NCI-H524 (cell line): ENCODE measurements at places on chromosomes 5 and 9.

- DNase-seq, result no peak
These were observed 55.3 kb downstream of the ENTREP1 start for GRCh38 chr9:69380301-69380700.

- DNase-seq, result peak; percentile 69
These were observed 173.5 kb downstream of the TRIM32 start for GRCh38 chr9:116860509-116861120.

- DNase-seq, result no peak
These were observed 662.4 kb downstream of the DTWD2 start for GRCh38 chr5:118325931-118326330.

GRCh38 chr9:546797-547223 is 294.7 kb upstream of the DMRT1 start:
- peak; percentile 50 for DNase-seq

DNA sequence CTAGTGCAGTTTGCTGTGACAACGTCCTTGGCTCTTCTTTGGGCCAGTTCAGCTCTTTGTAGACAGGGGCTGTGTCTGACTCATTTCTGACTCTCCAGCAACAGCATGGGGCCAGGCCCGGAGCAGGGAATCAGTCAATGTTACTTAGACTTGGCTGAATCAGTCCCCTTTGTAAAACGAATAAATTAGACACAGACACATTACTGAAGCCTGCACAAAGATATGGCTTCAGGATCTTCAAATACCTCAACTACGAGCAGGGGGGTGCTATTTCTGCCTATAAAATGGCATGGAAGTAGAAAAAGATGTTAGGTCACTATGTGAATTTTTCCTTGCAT is 204.7 kb downstream of the TTLL11 start:
- no peak for DNase-seq

GRCh38 chr5:137802282-137803210 is 48.4 kb upstream of the HNRNPA0 start:
- DNase-seq, result no peak

GRCh38 chr5:16617274-16617968 is 624 bp upstream of the RETREG1 start:
- no peak for DNase-seq

DNA sequence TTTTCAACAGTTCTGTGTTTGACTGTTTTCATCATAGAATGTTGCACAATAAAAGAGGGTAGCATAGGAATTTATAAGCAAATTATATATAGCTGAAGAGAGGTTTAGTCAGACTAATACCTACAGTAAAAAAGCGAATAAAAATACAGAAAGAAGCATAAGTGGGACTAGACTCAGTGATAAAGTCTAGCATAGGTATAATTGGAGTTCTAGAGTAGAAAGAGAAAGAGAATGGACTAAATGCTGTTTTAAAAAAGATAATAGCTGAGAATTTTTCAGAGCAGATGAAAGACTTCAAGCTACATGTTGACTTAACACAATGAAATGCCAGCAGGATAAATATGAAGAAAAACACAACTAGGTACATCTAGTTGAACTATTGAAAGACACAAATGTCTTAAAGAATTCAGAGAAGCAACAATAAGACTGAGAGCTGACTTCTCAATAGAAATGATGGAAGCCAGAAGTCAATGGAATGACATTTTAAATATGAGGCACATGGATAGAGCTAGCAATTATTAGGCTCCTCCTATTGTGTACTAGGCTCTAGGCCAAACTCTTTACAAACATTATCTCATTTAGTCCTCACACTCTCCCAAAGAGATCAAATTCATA is 573.9 kb downstream of the ZNF608 start:
- DNase-seq, result no peak

GRCh38 chr9:6680797-6681146 is 35.2 kb upstream of the GLDC start:
- DNase-seq, result peak; percentile 58

DNA sequence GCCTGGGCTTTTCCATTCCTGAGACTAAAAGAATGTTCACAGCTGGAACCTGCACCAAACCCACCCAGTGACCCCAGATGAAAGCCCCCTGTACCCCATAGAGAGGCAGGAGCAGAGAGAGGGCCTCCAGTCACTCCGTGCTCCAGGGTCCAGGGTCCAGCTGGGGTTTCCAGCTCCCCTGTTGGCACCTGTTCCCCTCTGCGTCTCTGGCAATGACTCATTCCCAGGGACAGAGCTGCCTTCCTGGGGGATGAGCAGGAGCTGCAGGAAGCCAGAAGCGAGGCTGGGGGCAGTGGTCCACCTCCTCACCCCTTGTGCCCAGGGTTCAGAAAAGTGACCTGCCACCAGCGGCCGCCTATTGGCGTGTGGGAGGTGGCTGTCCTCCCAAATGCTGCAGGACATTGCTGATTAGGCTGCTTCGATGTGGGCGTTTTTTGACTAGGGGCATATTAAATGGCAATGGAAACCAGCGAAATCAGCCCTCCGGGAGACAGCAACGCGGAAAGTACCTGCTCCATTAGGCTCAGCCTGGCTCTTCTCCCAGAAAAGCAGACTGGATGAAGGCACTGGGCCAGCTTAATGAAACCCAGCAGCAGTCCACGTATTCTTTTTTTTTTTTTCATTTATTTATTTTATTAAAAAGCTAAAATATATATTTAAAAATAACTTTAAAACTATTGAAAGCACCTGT is 97.4 kb downstream of the DAP start:
- DNase-seq, result no peak

- no peak for DNase-seq
These were observed 60.8 kb upstream of the CER1 start for GRCh38 chr9:14783358-14783757.

GRCh38 chr9:133731876-133732638 is 6.1 kb downstream of the SARDH start:
- peak; percentile 99 for DNase-seq

- peak; percentile 44 for DNase-seq
These were observed 150.2 kb upstream of the PHYKPL start for GRCh38 chr5:178382754-178383164.

DNA sequence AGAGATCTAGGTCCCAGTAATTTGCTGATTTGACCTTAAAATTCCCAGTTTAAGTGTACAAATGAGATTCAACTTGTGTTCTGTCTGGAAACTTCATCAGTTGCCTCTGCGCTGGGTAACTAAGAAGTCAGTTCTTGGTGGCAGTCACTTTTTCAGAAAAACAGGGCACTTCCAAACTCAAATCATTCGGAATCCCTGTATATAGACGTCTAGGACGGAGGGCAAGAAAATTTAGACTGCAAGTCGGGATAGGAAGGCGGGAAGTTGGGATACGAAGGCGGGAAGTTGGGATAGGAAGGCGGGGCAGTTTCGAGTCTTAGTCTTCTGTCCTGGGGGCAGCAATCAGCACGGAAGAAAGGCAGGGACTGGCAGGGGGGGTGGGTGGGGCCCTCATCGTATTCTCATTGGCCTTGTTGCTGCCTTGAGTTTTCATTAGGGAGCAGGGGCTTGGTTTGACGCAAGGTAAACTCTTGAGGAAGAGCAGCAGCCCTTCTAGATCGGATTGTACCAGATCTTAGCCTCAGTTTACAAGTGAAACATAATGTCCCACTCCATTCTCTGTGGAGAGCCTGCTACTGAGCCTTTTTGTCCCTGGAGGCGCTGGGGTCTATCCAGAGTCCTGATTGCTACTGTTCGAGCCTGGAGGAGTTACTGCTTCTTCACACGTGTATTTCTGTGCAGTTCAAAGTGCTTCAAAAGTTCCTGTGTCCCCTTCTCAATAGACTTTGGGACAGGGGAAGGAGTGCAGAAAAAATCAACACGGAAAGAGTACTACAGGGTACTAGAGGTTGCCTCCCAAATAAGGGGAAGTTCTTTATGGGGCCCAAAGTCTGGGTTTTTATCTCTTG is 2.7 kb upstream of the PURA start:
- no peak for DNase-seq

DNA sequence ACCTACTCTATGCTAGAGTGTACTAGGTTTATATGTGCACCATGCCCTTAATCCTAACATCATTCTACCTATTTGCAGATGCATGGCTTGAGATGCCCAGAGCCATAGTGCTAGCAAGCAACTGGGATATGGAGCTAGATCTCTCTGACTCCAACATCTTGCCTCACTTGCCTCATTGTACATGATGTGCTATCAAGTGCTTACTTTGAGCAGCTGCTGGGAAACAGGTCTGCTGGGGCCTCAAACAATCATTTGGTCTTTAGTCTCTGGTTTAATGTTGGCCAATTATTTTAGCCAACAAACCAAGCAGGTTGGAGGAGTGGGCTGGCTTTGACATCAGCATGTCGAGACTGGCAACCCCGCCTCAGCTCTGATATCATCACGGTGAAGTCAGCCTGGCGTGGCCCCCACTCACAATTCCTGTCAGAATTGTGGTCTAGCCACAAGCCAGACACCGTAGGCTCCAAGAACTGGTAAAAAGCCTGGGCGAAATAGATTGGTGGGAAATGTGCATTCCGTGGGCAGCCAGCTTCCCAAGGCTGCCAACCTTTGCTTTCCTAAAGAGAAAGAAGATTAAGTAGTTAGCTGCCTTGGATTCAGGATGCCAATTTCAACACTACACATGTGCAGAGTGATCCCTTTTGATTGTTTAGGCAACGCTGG is 21.1 kb upstream of the GAS1 start:
- DNase-seq, result no peak

- DNase-seq, result no peak
These were observed 58.3 kb upstream of the NOTCH1 start for GRCh38 chr9:136603901-136604814.

DNA sequence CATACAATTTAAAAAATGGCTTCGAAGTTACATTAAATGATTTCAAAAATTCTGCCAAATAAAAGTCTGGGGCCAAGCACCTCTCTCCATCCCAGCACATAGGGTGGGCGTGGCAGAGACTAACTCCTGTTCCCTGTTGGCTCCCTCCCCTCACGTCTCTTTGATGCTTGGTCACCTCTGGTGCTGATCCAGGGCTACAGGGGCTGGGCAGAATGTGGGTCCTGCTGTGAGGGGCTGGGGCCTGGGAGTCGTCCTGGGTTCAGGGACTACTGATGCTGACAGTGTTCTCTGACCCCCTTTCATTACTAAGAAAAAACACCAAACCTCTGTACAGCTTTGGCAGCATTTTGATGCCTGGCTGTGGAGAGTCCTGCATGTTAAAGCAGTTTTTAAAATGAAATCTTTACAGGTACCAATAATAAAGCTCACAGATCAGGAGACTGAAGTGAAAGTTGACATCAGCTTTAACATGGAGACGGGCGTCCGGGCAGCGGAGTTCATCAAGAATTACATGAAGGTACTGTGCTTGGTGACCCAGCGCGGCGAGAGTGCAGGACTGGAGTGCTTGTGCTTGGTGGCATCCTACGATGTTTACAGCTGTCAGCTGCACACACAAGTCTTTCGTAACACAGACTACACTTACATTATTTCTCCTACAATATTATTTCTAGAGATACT is 29.0 kb downstream of the TENT4A start:
- DNase-seq, result no peak

GRCh38 chr9:19441730-19442129 is 32.9 kb downstream of the ACER2 start:
- no peak for DNase-seq

GRCh38 chr9:136163248-136163850 is 41.6 kb downstream of the LHX3 start:
- DNase-seq, result no peak

DNA sequence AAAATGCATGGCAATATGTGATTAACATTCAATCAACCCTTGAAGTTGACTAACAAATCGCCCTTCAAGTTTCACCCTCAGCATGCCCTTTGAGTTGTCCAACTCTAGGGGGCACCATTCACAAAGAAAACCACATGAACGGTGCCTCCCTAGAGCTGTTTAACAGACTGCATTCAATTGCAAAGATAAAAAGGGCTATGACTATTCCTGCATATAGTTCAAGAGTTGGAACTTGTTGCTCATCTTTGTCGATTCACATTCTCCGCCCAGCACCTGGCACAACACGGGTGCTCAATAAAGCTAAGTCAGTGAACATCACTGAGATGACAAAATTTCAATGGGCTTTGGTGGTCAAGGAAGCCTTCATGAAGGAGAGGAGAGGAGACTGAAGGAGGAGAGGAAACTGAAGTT is 69.6 kb upstream of the SLC30A5 start:
- peak; percentile 16 for DNase-seq

DNA sequence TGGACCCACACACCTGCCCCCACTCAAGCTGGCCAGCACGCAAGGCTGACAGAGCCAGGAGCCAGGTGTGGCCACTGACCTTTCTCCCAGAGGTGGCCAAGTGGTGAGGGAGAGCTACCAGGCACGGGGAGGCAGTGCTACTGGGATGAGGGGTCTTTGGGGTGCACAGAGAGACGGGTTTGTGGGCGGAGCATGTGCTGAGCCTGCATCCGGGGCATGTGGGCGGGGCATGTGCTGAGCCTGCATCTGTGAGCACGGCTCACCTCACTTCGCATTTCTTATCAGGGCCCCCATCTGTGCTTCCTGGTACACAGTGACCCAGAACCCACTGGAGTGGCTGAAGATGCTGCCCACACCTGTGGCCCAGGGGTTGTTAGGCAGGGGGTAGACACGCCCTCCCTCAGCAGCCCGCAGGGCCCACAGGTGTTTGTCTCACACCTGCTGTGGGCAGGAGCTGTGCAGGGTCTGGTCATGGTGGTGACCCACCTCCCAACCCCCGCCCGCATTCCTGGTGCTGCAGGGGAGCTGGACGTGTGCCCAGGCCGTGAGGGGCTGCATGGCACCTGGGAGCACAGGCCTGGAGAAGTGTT is 21.5 kb downstream of the CCDC187 start:
- DNase-seq, result no peak

DNA sequence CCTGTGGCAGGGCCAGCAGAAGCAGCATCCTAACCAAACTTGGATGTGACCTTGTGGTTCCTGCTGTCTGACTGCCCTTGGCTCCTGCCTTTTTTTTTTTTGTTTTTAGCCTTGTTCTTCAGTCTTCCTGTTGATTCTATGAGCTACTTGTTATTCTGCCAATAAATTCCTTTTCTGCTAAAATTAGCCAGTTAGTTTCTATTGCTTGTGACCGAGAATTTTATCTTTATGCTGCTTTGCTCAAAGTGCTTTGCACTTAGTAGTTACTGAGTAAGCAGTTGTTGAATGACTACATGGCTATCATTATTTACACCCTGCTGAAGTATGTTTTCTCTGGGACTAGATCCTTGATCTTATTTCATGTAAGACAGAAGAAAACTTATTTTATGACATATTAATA is 20.8 kb upstream of the ATG10 start:
- DNase-seq, result no peak

GRCh38 chr9:105700668-105701067 is 6.3 kb downstream of the TMEM38B start:
- DNase-seq, result no peak

GRCh38 chr9:113823421-113823820 is 52.7 kb upstream of the ZNF618 start:
- DNase-seq, result no peak

DNA sequence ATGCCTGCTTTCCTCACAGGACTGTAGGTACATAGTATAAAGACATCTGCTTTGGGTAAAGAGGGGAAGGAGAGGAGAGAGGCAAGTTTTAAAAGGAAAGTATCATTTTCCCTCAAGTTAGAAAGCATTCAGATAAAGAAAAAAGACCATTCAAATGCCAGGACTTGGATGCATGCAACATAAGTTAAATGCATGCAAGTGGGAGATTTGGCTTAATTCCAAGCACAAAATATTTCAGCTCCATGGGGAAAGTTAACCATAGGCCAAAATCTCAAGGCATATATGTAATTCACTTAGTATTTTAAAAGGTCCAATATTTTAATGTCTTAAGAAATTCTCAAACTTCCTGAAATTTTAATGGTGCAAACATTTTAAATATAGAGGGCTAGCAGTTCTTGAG is 36.4 kb downstream of the POU5F2 start:
- no peak for DNase-seq
